ENCODE measurements at places on chromosomes 1 and 21.
A peak's percentile ranks its signal among the peaks of the same experiment; 100 is the strongest.

- DNase-seq: no peak
Measured at GRCh38 chr1:228785366-228786330, 50.4 kb downstream of the RHOU start.

DNA sequence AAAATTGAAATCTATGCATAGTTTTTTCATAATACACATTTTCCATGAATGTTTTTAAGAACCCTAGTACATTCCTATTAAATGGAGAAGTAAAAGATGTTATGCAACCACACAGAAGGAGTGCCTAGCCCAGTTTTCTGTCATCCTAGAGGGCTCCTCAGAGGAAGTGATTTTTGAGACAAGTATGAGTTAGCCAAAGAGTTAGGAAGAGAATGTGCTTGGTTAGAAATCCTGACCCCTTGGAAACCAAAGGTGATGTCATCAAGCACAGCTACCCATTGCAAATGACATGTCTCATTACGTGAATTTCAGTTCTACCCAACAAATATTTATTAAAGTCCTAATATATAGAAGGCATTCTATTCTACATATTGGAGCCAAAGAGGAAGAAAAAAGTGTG, 88.9 kb upstream of the TNFSF4 start:
- DNase-seq: no peak

DNA sequence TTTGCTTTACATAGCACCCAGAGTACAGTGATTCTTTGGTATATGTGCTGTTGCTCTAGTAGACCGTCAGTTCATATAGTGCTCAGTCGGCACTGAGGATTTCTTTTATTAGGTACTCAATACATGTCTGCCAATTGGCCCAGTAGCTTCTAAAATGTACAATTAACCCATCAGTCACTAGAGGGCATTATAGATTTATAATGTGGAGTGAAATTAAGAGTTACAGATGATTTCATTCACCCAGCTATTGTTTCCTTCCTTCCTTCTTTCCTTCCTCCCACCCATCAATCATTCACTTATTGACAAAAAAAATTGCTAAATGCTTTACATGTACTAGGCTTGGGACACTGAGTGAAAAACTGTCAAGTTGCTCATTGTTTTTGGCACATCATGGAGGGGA, 263.6 kb upstream of the USP24 start:
- DNase-seq: no peak

DNA sequence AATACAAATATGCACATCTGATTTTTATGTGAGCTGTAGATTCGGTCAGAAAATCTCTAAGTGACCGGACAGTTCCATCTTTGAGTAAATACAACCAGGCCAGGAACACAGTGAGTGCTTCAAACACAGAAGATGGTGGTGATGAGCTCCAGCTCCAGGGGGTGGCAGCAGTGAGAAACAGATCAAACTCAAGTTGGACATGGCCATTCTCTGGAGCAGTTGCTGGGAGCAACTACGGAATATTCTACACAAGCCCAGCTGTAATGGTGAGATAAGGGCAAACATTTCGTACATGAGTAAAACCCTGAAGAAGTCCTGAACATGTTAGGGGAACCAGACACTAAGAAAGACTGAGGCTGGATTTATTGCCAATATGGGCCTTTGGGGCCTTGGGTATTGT, 100.7 kb downstream of the BARHL2 start:
- DNase-seq: no peak

DNA sequence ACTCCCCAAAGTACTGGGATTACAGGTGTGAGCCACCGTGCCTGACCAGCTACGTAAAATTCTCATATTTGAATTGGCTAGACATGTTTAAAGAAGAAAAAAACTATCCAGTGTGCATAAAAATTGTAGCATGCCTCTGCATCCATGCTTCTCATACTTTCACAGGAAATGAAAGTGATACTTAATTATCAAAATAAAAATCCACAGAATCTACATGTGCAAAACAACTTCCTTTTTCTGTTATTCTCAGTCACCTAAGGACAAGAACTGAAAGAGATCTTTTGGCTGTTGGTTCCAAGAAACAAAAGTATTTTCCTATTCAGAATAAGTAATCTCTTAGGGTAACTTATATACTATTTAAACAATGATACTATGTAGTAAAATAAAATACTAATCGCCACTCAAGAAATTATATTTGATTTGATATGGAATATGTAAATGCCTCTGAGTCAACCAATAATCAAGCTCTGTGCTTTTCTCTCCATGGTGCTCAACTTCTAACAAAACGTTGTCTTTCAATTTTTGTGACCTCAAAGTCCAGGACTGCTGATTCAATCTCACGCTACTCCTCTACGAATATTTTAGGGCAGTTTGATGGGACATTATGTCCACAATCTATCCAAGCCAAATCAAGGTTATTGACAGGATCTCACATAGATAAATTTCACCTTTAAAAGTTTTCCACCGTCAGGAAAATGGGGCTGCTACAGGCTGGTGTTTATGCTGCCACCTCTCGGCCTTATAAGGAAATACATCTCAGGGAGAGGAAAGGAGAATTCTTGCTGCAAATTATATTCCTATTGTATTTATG, 102.7 kb downstream of the ZNF281 start:
- DNase-seq: no peak

- no peak for DNase-seq
Measured at GRCh38 chr1:15678578-15678977, 5.5 kb upstream of the PLEKHM2 start.

GRCh38 chr1:32870615-32871363, at the start of gene FNDC5:
TSS of gene FNDC5 (minus strand) at chr1:32870912.
- DNase-seq: no peak

GRCh38 chr21:27426196-27426595, 459.3 kb upstream of the ADAMTS5 start:
- DNase-seq: no peak

- DNase-seq: no peak
Measured at GRCh38 chr1:31677949-31678348, 25.9 kb downstream of the COL16A1 start.

GRCh38 chr1:27804791-27805190, 25.8 kb upstream of the PPP1R8 start:
- no peak for DNase-seq

GRCh38 chr1:15282810-15283474, 35.9 kb downstream of the FHAD1 start:
- DNase-seq: no peak

GRCh38 chr1:67827688-67828087, 5.6 kb downstream of the GNG12 start:
- no peak for DNase-seq

- DNase-seq: no peak
Measured at GRCh38 chr1:6385488-6386191, 7.9 kb downstream of the ACOT7 start.

DNA sequence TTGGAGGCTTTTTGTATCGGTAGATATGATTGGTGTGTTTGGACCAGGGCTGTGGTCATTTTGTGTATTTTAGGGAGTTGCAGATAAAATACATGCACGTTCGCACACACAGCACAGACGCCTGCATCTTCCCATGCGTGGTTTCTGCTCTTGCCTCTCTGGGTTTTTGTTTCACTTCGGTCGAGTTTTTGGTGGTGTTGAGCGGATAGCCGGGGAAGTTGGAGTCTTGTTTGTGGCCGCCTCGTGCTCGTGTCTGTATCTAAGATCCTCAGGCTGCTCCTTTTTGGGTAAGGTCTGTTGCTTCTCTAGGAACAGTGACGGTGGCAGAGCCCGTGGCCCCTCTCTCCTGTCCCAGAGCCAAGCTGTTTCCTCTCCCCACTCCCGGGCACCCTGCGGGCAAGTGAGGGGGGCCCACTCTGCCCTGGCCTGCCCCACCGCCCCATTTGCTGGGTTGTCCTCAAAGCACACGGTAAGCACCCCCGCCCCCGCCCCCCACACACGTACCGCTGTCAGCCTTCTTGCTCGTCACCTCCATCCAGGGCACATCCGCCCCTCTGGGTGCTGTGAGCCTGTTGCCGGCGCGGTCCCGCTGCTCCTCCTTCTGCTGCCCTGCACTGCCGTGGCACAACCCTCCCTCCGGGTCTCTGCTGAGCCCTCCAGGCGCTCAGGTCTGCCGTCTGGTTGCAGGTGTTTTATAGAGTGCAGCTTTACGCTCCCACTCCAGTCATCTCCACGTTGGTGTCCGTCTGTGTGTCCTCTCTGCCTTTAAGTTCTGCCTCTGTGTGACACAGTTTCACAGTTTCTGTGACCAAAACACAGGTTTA, 51.9 kb downstream of the AGPAT3 start:
- no peak for DNase-seq

- DNase-seq: no peak
Measured at GRCh38 chr21:18382141-18382540, 21.4 kb downstream of the TMPRSS15 start.

DNA sequence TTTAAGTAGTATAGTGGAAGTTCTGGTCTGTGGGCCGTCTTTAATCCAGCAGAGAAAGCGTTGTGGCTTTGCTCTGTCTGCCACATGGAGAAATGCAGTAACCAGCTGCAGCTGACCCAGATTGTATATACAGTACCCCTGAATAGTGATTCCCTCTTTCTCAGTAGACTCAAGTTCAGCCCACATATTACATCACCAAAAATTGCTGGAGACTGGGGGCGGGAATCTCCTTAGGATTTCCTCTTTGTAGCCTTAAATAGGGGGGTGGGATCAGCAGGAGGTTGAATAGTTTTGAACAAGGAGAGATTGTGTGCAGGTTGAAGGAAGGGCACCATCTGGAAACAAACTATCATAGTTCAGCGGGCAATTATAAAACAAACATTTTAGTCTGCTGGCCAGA, at the start of gene ANGPTL1:
TSS of gene ANGPTL1 (minus strand) at position 134 of the 400 bp plus-strand sequence. CDS start 5,301 bp downstream, outside the sequence.
- DNase-seq: no peak

- DNase-seq: no peak
Measured at GRCh38 chr1:8854240-8854639, 24.2 kb downstream of the ENO1 start.

DNA sequence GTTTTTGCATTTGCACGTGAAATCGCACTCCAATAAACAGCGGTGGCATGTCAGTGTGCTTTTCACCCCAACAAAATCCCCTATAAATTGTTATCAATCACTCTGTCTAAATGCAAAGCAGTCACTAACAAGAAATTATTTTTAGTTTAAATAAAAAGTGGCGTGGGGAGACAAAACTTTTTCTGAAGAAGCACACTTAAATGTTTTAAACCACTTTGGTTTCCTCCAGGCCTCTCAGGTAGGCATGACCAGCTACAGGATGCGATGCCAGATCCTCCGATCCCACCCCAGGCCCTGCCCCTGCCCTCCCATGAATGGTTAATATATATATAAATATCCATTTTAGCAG, 3.6 kb downstream of the FMO1 start:
- DNase-seq: no peak

DNA sequence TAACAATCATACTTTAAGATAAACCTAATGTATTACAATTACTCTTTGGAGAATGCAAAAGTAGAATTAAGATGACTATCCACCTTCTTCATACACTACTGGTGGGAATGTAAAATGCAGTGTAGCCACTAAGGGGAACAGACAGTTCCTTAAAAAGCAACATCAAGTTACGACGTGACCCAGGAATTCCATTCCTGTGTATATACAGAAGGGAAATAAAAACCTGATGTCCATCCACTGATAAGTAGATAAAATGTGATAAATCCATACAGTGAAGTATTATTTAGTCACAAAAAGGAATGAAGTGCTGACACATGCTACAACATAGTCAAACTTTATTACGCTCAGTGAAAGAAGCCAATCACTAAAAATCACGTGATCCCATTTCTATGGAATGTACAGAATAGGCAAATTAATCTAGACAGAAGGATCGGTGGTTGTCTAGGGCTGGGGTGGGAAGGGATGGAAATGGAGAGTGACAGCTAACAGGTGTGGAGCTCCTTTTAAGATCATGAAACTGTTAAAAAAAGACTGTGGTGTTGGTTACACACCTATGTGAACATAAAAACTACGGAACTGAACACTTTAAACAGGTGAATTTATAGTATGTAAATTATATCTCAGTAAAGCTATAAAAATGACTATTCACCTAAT, 42.1 kb downstream of the NRIP1 start:
- no peak for DNase-seq

GRCh38 chr1:231842441-231842840, 215.9 kb downstream of the DISC1 start:
- no peak for DNase-seq

DNA sequence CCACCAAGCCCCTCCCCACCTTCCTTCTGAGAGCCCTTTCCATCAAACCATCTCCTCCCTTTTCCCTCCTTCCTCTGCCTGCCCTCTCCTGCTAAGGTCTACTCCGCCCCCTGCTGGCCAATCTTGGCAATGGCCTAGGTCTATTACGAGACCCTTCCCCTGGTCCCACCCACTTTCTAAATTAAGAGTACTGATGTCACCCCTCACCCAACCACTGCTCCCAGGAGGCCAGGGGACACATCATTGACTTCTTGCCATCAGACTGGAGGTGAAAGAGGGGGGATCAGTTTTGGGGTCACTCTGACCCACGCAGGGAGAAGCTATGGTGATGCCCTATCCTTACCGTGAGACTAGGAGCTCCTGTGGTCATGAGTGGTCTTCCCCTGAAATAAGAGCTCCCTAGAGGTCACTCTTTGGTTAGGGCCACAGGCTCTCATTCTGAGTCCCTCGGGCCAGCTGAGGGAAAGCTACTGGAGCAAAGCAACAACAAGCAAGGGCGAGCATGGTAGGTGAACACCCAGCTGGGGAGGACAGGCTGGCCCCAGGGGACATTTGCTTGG, 34.6 kb upstream of the S100A7 start:
- DNase-seq: peak; percentile 91

DNA sequence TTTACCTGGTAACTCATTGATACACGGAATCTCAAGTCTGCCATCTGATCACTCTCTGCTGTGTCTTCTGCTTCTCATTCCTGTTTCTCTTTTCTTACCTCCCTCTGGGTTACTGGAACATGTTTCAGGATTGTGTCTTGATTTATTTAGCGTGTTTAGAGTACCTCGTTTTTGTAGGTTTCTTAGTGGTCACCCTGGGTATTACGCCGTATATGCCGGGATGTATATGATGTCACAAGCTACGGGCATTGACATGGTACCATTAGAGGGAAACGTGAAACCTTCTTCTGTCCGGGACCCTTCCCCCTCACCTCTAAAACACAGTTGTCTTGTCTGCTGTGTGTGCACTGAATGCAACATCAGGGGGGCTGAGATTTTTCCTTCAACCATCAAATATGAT, 2.8 kb downstream of the ACTRT2 start:
- no peak for DNase-seq

DNA sequence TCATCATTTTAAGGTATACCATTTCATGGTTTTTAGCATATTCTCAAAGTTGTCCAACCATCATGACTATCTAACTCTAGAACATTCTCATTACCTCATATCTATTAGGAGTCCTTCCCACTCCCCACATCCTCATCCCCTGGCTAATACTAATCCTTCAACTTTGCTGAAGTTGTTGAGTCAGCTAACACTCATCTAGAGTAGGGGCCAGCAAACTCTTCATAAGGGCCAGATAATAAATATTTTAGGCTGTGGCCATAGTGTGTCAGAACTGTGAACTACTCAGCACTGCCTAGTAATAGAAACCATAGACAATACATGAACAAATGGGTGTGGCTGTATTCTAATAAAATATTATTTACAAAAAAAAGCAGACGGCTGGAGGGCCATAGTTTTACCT, 43.0 kb downstream of the TOR3A start:
- DNase-seq: no peak

- peak; percentile 17 for DNase-seq
Measured at GRCh38 chr1:53640701-53641075, 98.3 kb downstream of the GLIS1 start.

All from sciatic nerve (tissue), 2 donors.